Urinary bladder (tissue), 4 donors: ENCODE measurements at places on chromosomes 5 and 9. TPM values are rescaled to one million over a fixed set of nuclear protein-coding genes. Genes with fewer than 3 reads are reported as not detected.

SLC2A6 gene
- 4.1 TPM for polyA plus RNA-seq

GRCh38 chr9:108087781-108088180 lies 598.2 kb upstream of the KLF4 start:
- DNase-seq = no peak

GRCh38 chr9:1998111-1998510 lies 17.0 kb upstream of the SMARCA2 start:
- DNase-seq = no peak

CFAP77 gene
- polyA plus RNA-seq = not detected

- DNase-seq = no peak
Measured at GRCh38 chr5:42929871-42930270, 110.2 kb downstream of the ANXA2R start.

MAMDC4 gene
- polyA plus RNA-seq = 3.8 TPM

DNA sequence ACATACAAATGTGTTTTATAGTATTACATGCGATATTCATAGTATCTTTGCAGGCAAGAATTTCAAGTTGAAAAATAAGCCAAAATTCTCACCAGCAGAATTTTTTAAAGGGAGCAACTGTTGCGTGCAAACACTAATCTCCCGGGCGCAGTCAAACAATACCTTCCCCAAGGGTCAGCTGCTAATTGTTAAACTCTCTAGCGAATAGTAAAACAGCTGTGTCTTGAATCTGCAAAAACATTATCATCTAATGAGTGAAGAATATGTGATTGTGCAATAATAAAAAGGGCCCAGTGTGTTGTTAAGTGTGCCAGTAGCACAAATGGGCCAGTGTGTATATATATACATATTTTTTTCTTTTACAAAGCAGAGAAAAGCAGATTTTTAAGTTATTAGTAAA lies 131.4 kb downstream of the CCDC192 start:
- DNase-seq = no peak

TMC1 gene
- polyA plus RNA-seq = 0.66 TPM

DNA sequence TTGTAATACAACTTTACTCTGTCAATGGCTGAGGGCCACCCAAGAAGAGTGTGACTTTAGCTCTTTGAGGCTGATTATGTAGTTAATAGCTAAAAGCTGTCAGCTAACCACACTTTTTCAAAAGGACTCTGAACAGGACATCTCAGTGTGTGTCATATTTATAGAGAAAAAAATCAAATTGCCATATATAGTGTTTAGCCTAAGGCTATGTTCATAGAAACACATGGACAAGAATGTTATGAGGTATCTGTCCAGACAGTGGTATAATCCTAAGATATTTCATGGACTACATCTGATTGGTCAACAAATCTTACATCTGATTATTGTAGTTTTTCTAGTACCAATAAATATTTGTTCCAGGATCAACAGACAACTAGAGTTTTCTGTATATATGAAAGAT lies 42.1 kb upstream of the CDH18 start:
- no peak for DNase-seq

DNA sequence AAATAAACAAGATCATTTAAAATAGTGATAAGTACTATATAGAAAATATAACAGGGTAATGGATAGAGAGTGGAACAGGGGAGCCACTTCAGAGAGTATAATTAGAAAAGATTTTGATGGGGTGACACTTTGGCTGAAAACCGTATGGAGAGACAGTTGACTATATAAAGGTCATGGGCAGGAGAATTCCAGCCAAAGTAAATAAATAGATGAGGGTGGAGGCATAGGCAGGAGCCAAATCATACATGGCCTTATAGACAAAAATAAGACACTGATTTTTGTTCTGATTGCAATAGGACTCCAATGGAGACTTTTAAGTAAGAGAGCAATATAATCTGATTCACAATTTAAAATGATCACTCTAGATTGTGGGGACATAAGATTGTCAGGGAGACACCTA lies 37.5 kb upstream of the NUDT12 start:
- no peak for DNase-seq

GDNF gene
- polyA plus RNA-seq = 0.71 TPM

TNFSF15 gene
- polyA plus RNA-seq = 0.92 TPM

SLC4A9 gene
- 0.06 TPM for polyA plus RNA-seq

GRCh38 chr5:145943674-145944121 lies 7.3 kb downstream of the SH3RF2 start:
- DNase-seq = no peak

DNA sequence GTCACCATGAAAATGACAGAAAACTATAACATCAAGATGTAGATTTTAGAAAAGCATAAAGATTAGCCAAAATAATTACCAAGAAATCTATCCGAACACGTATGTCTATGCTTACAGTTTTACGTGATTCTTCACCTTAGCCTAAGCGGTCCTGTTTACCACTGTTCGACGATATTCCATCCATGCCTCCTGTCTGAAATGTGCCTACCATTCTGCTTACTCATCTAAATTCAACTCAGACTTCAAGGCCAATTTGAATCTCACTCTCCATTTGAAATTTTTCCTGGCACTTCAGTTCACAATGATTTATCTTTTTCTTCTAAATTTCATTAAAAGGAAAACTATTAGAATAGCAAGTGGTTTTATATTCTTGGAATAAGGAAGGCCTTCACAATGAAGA lies 15.4 kb downstream of the ZDHHC21 start:
- no peak for DNase-seq

CYLC2 gene
- polyA plus RNA-seq = not detected

SPAG8 gene
- polyA plus RNA-seq = 1.9 TPM

DNA sequence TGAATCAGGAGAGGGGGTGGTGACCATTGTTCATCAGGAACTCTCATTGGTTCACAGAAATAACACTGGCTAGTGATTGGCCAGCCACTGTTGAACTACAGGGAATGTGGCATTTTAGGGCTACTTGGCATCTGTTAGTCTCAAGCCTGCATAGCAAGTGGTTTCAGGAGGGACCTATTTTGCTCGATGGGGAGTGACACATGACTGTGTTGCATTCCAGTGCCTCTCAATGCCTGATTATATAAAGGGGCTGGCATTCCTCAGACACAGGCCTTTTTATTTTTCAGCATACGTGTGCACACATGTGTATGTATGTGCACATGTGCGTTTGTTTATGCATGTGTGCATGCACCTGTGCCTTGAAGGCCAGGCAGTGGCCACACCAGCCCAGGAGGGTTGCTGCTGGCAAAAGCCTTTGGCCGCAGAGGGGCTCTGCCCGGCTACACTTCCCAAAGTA lies 23.2 kb downstream of the FGD3 start:
- no peak for DNase-seq
